NCI-H460 (cell line): ENCODE measurements at places on chromosomes 12 and 14. TPM values are rescaled to one million over a fixed set of nuclear protein-coding genes. Genes with fewer than 3 reads are reported as not detected.

The IL23A gene
- 0.17 TPM in 1 of 2 replicates, not detected in the other for total RNA-seq

The RNASE13 gene
- total RNA-seq: not detected in 2 replicates

The KLRD1 gene
- not detected in 2 replicates for total RNA-seq

The MUCL1 gene
- total RNA-seq: not detected in 2 replicates

The SERPINA12 gene
- not detected in 2 replicates for total RNA-seq

The NFE2 gene
- total RNA-seq: 0.69 and 0.72 TPM in 2 replicates

The TDRD9 gene
- total RNA-seq: not detected in 2 replicates

The GPR162 gene
- total RNA-seq: 0.61 and 0.94 TPM in 2 replicates

The CEBPE gene
- total RNA-seq: not detected in 2 replicates

The NOVA1 gene
- 4.2 and 5.0 TPM in 2 replicates for total RNA-seq

The STYK1 gene
- total RNA-seq: 0.38 and 0.89 TPM in 2 replicates

The KRT78 gene
- not detected in 2 replicates for total RNA-seq

The DACT1 gene
- 0.89 TPM in 1 of 2 replicates, not detected in the other for total RNA-seq

The IGFBP6 gene
- total RNA-seq: 53.1 and 54.9 TPM in 2 replicates

The LALBA gene
- not detected in 2 replicates for total RNA-seq

The KRT2 gene
- not detected in 2 replicates for total RNA-seq

The GPD1 gene
- 0.07 TPM in 1 of 2 replicates, not detected in the other for total RNA-seq

The FAM161B gene
- total RNA-seq: 1.9 and 2.1 TPM in 2 replicates

The KCNK10 gene
- total RNA-seq: 0.07 TPM in 1 of 2 replicates, not detected in the other
